CD4-positive, alpha-beta memory T cell (primary cell): ENCODE measurements at places on chromosomes 4 and X.

DNA sequence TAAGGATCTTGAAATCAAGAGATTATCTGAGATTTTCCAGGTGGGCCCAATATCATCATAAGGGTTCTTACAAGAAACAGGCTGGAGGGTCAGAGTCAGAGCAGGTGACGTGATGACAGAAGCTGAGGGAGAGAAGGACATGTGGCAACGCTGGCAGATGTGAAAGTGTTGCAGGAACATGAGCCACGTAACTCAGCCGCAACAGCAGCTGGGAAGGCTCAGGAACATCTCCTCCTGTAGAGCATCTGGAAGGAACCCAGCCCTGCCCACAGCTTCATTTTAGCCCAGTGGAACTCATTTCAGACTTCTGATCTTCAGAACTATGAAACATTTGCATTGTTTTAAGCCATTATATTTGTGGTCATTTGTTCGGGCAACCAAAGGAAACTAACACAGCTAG is 156.3 kb upstream of the VEGFC start:
- DNase-seq: no peak

DNA sequence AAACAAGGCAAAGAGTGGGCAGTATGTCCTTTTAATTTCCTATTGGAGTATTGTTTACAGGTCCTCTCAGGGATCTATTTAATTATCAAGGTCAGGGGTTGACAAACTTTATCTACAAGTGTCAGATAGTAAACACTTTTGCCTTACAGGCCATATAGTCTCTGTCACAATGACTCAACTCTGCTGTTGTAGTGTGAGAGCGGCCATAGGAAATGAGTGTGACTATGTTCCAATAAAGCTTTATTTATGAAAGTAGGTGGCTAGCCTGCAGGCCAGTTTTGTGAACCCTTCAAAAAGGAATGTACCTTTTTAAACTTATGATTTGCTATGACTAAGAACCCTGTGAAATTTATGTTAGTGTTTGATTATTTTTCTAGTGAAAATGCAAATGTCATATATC is 156.1 kb downstream of the GPAT3 start:
- no peak for DNase-seq

GRCh38 chr4:76800902-76801301 is 97.0 kb downstream of the SOWAHB start:
- no peak for DNase-seq

DNA sequence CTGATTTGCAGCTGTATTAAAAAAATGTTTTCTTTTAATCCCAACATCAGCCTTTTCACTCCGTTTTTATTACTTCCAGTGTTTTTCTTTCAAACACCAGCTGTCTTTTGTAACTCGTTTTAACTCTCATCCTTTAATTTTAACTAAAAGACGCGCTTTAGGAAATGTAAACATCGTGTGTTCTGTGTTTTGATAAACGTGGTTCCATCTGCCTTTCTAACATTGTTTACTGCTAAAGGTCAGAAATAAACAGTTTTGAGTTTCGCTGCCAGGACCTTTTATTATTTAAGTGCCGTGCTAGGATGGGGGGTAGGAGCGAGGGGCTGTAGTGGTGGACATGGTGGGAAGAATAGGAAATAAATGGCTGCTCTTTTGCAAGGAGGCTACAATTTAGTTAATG is 1.5 kb downstream of the N4BP2 start:
- DNase-seq: no peak

DNA sequence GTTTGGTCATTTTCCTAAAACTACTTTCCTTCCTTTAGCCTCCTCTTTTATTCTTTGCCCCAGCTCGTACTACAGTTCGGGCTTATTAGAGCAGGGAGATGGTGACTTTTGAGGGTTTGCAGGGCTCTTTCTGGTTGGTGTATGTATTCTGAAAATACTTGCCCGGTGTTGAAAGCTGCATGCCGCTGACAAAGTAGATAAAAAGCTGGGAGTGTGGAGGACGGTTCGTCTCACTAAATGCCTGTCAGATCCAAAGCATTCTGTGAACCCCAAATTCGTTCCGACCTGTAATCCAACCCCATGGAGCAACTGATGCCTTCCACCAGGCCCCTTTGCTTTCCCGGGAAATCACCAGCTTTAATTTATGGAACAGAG is 19.2 kb downstream of the TRIM2 start:
- no peak for DNase-seq
